Activated CD4-positive, alpha-beta memory T cell treated with anti-CD3 and anti-CD28 coated beads for 36 hours (primary cell): ENCODE measurements at places on chromosomes 4 and X. TPM values are rescaled to one million over a fixed set of nuclear protein-coding genes. Genes with fewer than 3 reads are reported as not detected.

The ARX gene
- total RNA-seq, result not detected

GRCh38 chr4:71156616-71157015 is 163.2 kb downstream of the DCK start:
- H3K36me3 ChIP-seq, result no peaks in the 10 kb centered on the region
- no peak overlapping the region for H3K4me3 ChIP-seq
- peaks cover 5% of the 10 kb centered on the region for H3K27me3 ChIP-seq
- H3K27ac ChIP-seq, result no peak overlapping the region
- DNase-seq, result no peak
- no peaks in the 10 kb centered on the region for H3K4me1 ChIP-seq

The PNCK gene
- total RNA-seq, result 0.36 TPM

DNA sequence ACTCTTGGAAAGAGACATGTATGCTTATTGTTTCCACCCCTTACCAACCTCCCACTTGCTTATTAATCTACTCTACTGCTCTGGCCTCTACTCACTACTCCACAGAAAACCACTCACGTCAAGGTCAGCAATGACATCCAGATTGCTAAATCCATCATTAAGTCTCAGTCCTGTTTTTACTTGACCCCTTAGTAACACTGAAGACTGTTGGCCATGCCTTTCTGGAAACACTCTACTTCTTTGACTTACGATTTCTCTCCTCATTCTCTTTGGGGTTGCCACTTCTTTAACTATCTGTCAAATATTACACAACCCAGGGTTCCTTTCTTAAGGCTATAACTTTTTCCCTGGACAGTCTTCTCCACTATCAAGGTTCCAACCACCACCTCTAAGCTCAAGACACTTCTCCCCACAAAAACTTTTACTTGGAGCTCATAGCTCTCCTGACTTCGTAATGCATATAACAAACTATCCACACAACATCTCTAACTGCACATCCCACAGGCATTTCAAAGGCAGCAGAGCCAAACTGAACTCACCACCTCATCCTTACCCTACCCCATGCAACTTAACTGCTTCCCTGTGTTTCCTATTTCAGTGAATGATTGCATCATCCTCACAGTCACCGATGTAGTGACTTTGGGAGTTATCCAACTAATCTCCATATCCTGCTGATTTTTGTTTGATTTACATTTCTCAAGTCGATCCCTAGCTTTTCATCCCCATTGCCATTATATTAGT is 15.8 kb upstream of the MAGEA4 start:
- no peaks in the 10 kb centered on the region for H3K4me1 ChIP-seq
- H3K27me3 ChIP-seq, result no peaks in the 10 kb centered on the region
- no peaks in the 10 kb centered on the region for H3K36me3 ChIP-seq
- no peak overlapping the region for H3K4me3 ChIP-seq

DNA sequence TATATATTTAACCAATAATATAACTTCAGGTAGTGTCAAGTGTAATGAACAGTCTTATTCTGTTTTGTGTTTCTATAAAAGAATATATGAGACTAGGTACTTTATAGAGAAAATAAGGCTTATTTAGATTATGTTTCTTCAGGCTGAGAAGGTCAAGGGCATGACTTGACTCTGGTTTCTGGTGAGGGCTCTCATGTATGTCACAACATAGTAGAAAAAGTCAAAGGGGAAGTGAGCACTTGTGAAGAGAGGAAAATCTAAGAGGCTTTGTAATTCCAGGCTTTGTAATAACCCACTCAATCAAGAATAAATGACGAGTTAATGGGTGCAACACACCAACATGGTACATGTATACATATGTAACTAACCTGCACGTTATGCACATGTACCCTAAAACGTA is 27.6 kb downstream of the PRR32 start:
- H3K36me3 ChIP-seq, result no peaks in the 10 kb centered on the region
- no peaks in the 10 kb centered on the region for H3K4me1 ChIP-seq
- DNase-seq, result no peak
- H3K27ac ChIP-seq, result no peak overlapping the region
- H3K4me3 ChIP-seq, result no peak overlapping the region
- no peaks in the 10 kb centered on the region for H3K27me3 ChIP-seq

- H3K27ac ChIP-seq, result no peak overlapping the region
- no peak for DNase-seq
- no peaks in the 10 kb centered on the region for H3K4me1 ChIP-seq
- no peaks in the 10 kb centered on the region for H3K36me3 ChIP-seq
- H3K4me3 ChIP-seq, result no peak overlapping the region
Measured at GRCh38 chr4:100985576-100985975, 361.8 kb downstream of the PPP3CA start.

DNA sequence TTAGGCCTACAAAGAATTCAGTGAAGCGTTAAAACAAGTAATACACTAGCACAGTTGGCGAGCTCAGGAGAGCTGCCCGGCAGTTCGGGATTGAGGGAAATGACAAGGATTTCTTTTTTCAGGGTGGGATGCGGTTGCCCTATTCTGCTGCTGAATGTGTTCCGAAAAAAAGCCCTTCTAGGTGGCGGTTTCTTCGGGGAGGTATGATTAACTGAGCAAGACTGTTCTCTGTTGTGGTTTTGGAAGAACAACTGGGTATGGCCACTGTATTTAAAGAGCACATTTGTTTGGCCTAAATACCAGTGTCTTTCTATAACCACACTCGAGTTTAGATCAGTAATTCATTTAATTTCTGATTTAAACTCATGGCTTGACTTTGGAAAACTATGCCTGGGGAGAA is 459.7 kb upstream of the FAT1 start:
- DNase-seq, result no peak
- no peak overlapping the region for H3K27ac ChIP-seq
- H3K27me3 ChIP-seq, result no peaks in the 10 kb centered on the region
- H3K36me3 ChIP-seq, result no peaks in the 10 kb centered on the region
- no peak overlapping the region for H3K4me3 ChIP-seq

- H3K36me3 ChIP-seq, result no peaks in the 10 kb centered on the region
- H3K27ac ChIP-seq, result no peak overlapping the region
- peak overlapping the region; percentile 69 for H3K4me3 ChIP-seq
- peaks cover 6% of the 10 kb centered on the region for H3K27me3 ChIP-seq
- DNase-seq, result no peak
Measured at GRCh38 chrX:72713130-72713529, 976 bp downstream of the PHKA1 start.

The CLCN4 gene
- total RNA-seq, result not detected

DNA sequence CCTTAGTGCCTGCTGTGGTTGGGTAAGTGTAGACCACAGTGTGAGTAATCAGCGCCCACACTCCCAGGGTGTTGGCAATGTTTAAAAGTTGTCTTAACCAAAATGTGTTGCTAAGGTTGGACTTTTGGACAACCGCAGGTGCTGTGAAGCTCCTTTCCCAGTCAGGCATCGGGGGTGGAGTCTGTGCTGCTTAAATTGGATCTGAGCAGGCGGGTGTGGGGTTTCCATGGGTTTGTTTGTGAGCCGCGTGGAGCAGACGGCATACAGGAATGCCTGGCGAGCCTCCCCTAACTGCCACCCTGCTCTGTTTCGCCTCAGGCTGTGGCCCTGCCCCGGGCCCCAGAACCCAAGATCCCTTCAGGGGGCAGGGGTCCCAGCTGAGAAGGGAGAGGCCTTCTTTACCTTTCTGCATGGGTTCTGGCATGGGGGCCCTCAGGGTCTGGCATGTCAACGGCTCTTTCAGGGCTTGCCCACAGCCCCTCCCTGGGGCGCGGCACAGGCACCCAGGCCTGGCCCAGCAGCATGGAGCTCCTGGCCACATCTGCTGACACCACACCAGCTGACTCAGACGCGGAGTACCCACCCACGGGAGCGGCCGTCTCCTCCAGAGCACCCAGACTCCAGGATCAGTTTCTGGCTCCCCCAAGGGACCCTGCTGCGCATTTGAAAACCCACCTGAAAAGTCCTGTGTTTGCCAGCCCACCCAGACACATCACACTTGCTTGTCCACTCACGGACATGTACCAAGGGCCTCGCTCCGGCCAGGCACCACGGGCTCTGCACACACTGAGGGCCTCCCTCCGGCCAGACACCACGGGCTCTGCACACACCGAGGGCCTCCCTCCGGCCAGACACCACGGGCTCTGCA is 5.1 kb upstream of the SPON2 start:
- DNase-seq, result peak; percentile 41
- no peak overlapping the region for H3K4me3 ChIP-seq
- H3K27ac ChIP-seq, result no peak overlapping the region
- H3K36me3 ChIP-seq, result peaks cover 4% of the 10 kb centered on the region

DNA sequence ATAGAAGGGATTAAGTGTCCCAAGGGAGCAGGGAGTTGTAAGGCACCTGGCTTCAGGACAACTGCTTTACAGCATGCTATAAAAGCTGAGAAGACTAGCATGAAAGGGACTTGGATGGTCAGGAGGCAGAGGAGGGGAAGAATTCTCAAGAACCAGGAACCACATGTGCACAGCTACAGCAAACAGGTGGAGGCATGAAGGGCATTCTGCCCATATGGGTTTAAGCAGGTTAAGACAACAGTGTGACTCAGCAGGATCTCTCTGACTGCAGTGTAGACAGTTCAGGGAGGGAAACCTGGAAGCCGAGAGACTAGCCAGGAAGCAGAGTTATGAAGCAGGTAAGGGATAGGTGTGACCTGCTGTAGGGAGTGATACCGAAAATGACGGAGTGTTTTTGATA is 117.0 kb downstream of the DHRSX start:
- no peak for DNase-seq
- H3K27ac ChIP-seq, result no peak overlapping the region
- H3K4me1 ChIP-seq, result no peaks in the 10 kb centered on the region
- no peak overlapping the region for H3K4me3 ChIP-seq
- no peaks in the 10 kb centered on the region for H3K27me3 ChIP-seq

DNA sequence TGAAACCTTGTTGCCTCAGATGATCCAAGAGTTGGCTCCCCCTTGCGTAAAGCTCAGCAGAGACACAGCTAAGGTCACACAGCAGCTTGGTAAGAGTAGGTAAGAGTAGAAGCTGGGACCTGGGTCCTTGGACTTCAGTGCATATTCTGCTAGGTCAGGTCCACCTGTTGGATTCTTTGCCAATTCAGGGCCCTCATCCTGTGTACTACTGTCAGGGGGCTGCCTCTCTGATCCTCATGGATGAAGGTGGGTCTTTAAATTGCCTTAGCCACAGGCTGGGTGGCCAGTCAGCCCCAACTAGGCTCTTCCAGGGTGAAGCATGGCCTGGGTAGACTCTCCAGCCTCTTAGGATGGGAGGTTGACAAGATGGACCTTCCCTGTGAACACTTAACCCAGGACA is 155.8 kb downstream of the AMMECR1 start:
- no peaks in the 10 kb centered on the region for H3K36me3 ChIP-seq
- H3K27me3 ChIP-seq, result no peaks in the 10 kb centered on the region
- H3K4me1 ChIP-seq, result peaks cover 12% of the 10 kb centered on the region
- H3K4me3 ChIP-seq, result no peak overlapping the region
- no peak overlapping the region for H3K27ac ChIP-seq

DNA sequence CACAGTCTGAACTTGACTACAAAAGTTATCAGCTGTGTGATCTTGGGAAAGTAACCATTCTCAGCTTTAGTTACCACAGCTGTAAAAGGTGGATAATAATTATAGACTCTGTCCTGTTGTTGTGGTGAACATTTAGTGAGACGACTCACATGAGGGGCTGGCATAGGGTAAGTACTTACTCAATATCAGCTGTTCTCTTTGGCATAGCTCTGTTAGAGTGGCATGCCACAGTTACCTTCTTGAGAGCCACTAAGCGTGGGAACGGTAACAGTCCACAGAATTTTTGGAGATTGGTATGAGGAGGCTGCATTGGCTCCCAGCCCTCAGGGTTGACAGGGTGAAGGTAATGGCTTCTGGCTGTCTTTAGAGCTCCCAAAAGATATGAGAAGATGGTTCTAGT is 13.2 kb upstream of the HAND2 start:
- H3K4me1 ChIP-seq, result peaks cover 6% of the 10 kb centered on the region
- H3K4me3 ChIP-seq, result no peak overlapping the region
- no peak for DNase-seq
- H3K27ac ChIP-seq, result no peak overlapping the region
- H3K36me3 ChIP-seq, result no peaks in the 10 kb centered on the region
